ENCODE measurements at places on chromosomes 12 and 14.

- no peak for DNase-seq
Measured at GRCh38 chr14:74792249-74793039, 29.3 kb downstream of the YLPM1 start.

- no peak for DNase-seq
Measured at GRCh38 chr12:62693376-62694050, 226.9 kb downstream of the MON2 start.

- no peak for DNase-seq
Measured at GRCh38 chr14:34219661-34220377, 242.2 kb downstream of the SPTSSA start.

- DNase-seq = no peak
Measured at GRCh38 chr12:58804749-58805148, 115.6 kb downstream of the LRIG3 start.

Data from DMS153 (cell line).